T-helper 2 cell (primary cell): ENCODE measurements at places on chromosomes 2 and 18.

GRCh38 chr2:12741380-12741779 is 24.6 kb downstream of the TRIB2 start:
- DNase-seq = no peak

DNA sequence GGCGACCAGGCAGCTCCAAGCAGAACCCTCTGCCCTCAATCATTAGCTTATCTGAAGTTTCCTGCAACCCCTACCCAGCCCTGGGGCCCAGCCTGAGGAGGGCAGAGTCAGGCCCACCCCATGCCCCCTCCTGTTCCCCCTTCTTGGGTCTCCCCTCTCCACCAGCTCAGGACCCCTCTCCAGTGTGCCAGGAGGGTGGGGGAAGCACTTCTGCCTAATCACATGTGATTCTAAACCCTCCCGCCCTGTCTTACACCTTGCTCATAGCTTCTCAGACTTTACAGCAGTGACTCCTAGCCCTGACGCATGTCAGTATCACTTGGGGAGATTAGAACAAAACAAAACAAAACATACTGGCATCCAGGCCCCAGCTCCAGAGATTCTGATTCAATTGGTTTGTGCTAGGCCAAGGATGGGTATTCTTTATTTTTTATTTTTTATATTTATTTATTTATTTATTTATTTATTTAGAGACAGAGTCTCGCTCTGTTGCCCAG is 42.5 kb upstream of the ASAP2 start:
- DNase-seq = no peak

DNA sequence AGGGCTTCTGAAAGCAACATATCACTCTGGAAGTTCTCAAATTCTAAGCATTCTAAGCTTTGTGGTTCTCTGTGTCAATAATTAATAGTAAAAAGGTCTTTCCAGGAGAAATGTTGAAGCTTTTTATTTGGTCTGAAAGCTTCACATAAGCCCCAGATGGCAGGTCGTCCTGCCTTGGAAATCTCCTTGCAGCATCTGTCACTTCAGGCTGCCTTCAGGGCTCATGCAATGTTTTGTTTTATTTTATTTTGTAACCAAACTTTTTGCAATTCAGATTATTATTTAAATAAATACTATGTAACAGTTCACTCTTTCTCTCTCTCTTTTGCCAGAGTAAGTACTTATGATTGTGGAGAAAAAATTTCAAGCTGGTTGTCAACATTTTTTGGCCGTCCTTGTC is 46.7 kb upstream of the FHOD3 start:
- no peak for DNase-seq

DNA sequence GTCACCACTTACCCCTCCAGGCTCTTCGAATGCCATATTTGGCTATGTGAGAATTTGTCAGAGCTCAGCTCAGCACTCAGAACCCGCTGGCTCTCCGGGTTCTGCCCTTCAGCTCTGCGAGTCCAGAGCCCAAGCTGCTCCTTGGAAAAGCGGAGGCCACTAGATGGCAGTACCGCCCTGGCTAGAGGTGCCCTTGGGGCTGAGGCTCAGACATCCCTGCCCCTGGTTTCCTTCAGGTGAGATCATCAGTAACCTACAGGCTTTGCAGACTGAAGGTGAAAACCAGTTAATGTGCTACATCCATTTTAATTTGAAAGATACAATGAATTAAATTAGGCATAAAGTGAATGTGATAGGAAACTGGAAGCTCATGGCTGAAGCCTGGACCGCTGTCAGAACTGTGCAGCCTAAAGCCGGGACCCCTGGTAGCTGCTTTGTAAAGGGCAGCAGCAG is 285.6 kb downstream of the AGAP1 start:
- no peak for DNase-seq

GRCh38 chr2:119681868-119682220 is 2.8 kb downstream of the TMEM177 start:
- no peak for DNase-seq

- no peak for DNase-seq
Observed at GRCh38 chr2:109316091-109316490, 187.1 kb downstream of the SH3RF3 start.

DNA sequence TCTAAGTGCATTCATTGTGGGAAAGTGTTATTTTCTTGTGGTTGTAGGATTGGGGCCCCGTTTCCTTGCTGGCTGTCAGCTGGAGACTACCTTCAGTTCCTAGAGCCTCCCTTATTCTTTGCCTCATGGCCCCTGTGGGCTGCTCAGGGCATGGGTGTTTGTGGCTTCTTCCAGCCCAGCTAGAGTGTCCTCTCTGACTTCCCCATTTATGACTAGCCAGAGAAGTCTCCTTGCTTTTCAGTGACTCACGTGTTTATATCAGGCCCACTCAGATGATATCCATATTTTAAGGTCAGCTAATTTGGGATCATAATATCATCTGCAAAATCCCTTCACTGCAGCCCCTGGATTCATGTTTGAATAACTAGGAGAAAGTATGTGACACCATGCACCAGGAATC is 62.8 kb downstream of the DTNA start:
- no peak for DNase-seq

DNA sequence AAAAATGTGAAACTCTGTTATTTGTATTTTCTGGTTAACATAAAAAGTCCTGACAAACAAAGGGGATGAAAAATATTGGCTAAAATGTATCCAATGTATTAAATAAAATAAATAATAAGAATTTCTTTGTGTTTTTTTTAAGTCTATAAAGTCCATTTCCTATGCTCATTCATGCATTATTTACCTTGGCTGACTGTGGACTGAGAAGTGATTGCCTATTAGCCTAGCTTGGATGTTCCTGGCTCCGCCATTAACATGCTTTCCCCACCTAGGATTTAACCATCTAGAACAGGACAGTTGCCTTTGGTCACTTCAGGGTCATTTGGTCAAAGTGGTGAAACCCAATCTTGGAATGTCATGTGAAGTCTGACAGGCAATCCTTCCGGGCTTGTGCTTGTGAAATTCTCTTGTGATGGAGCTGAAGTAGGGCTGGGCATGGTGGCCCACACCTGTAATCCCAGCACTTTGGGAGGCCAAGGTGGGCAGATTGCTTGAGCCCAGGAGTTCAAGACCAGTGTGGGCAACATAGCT is 60.4 kb upstream of the TANC1 start:
- no peak for DNase-seq

DNA sequence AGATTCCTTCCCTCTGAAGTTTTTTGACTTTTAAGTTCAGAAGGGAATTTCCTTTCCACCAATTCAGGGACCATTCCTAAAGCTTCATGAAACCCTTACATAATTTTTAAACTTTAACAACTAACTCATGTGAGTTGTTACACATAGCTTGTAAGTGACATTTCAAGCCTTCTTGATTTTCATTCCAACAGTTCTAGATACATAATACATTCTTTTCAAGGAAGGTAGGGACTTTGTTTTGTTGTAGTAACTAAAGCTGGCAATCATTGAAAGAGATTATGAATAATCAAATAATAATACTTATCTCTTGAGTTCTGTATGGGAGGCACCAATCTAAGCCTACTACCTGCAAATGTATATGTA is 45.4 kb downstream of the SETBP1 start:
- no peak for DNase-seq

- DNase-seq = no peak
Observed at GRCh38 chr2:241123816-241124536, 21.9 kb upstream of the MTERF4 start.

- DNase-seq = no peak
Observed at GRCh38 chr2:73103018-73103542, 9.7 kb downstream of the RAB11FIP5 start.

GRCh38 chr2:178450524-178450773 is 526 bp downstream of the PRKRA start:
- peak; percentile 78 for DNase-seq

GRCh38 chr2:240960309-240960970 is 38.0 kb upstream of the SNED1 start:
- DNase-seq = no peak

GRCh38 chr2:143604566-143604959 is 475.3 kb downstream of the ARHGAP15 start:
- DNase-seq = no peak

DNA sequence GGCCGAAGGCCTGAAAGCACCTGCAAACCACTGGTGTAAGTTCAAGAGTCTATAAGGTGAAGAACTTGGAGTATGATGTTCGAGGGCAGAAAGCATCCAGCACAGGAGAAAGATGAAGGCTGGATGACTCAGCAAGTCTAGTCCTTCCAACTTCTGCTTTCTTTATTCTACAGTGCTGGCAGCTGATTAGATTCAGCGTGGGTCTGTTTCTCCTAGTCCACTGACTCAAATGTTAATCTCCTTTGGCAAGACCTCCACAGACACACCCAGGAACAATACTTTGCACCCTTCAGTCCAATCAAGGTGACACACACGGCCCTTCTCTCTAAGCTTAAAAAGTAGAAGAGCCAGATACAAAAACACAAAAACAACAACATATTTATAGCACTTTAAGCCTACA is 43.4 kb downstream of the NMS start:
- no peak for DNase-seq

DNA sequence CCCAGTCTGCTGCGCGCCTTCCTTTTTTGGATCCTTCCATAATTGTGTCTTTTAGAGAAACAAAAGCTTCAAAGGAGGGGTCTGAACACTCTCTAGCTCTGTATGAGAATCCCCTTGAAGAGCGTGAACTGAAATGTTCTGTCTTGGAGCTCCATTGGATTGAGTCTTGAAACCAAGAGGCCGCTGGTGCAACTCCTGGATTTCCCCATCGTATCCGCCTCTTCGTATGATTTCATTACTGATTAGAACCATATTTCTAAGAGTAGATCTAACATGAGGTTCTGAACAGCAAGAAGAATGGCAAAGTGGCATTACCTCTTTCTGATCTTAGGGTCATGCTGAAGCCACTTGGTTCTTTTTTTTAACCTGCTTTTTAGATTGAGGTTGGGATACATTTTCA is 31.4 kb upstream of the NRP2 start:
- DNase-seq = no peak

- DNase-seq = no peak
Observed at GRCh38 chr2:159272156-159272555, 14.3 kb downstream of the WDSUB1 start.

DNA sequence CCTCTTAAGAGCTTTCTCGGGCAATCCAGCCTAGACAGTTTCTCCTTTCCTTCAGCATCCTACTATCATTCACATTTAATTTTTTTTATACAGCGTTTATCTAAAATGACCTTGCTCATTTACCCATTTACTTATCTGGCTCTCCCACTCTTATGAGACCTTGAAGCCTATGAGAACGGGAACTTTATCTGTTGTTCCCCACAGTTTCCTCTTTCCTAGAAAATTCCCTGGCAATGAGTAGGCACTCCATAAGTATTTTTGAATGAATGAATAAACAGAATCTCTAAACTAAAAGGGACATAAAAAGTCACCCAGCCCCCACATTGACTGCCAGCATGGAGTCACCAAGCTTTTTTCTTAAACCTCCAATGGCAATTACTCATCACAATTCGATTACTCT is 353.2 kb downstream of the METTL4 start:
- DNase-seq = no peak

GRCh38 chr2:54015798-54016699 is 45.3 kb upstream of the PSME4 start:
- no peak for DNase-seq

DNA sequence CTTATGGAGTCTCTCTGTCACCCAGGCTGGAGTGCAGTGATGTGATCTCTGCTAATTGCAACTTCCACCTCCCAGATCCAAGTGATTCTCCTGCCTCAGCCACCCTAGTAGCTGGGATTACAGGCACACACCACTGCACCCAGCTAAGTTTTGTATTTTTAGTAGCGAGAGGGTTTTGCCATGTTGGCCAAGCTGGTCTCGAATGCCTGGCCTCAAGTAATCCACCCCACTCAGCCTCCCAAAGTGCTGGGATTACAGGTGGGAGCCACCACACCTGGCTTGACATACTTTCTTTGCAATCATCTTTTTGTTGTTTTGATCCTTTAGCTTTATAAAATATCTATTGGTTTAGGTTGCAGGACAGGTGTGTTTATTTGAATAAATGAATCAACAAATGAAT is 9.7 kb upstream of the KCNE4 start:
- no peak for DNase-seq

DNA sequence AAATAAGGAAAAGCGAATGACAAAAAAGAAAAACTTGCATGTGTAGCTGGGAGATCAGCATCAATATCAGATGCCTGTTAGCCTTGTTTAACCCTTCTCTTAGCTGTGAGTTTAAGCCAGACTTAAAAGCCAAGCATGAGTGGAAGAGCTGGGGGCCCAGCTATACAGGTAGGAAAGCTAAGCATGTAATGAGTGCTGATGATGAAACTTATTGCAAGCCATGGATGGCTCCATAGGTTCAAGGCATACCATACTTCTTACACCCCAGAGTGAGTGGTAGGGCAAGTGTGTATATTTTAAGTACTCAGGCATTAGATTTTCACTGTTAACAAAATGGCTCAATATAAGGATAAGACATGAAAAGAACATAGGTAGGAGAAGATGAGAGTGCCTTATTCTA is 28.0 kb downstream of the RBBP8 start:
- no peak for DNase-seq
